ENCODE measurements at places on chromosomes 3 and 15.
A peak's percentile ranks its signal among the peaks of the same experiment; 100 is the strongest.

GRCh38 chr15:50009634-50010033 is 109.4 kb downstream of the ATP8B4 start:
- DNase-seq: no peak

GRCh38 chr15:33188159-33188558 is 6.4 kb downstream of the FMN1 start:
- no peak for DNase-seq

- no peak for DNase-seq
Measured at GRCh38 chr15:76105391-76105790, 45.6 kb downstream of the TMEM266 start.

GRCh38 chr15:66701422-66702034 is 508 bp upstream of the SMAD6 start:
- no peak for DNase-seq

- no peak for DNase-seq
Measured at GRCh38 chr3:49476563-49476962, 6.5 kb downstream of the DAG1 start.

DNA sequence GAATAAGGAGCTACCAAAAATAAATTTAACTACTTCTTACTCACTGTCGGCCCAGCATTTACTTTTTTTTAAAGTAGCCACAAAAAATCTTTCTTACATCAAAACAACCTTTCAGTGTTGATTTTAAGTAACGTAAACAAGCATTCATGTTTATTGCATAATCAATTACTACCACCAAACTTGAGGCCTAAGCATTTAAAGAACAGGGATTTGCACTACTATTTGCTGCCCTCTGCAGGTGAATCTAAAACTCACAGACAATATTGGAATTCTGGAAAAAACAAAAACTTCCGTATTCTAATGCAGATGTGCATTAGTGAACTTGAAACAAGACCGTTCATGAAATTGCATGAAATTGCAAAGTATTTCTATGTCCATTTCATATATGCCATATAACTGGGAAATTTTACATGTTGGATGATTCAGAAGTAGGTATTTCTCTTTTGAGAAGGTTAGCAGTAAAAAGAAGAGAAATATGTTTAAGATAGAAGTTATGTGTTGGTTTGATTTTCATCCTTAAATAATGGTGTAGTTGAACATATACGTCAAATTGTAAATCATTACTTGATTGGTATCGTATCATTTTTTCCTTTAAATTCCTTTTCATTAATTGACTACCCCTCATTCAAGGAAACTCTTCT is 55.6 kb downstream of the CGGBP1 start:
- peak; percentile 48 for DNase-seq
